ENCODE measurements at places on chromosomes 12 and 14.

DNA sequence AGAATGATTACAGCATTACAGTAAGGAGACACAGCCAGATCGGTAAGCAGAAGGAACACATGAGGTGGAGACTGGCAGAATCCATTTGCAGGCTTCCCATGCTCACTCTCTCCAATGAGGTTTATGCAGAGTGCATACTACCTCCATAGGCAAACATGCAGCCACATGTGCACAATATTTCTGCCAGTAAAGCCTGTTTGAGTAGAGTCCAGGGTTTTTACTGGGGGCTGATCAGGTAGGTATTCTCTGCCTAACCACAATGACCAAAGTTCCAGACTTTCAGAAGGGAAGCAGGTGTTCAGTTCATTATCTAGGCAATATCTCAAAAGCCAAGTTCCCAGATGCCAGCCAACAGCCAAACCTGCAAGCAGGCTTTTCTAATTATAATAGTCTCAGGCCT is 31.1 kb downstream of the INTS13 start:
- no peak for DNase-seq

- no peak for DNase-seq
Observed at GRCh38 chr14:51453869-51454268, 197.8 kb upstream of the FRMD6 start.

- DNase-seq = no peak
Observed at GRCh38 chr14:77659831-77660230, 43.4 kb upstream of the SPTLC2 start.

- DNase-seq = no peak
Observed at GRCh38 chr14:94288610-94289465, 4.2 kb downstream of the SERPINA10 start.

DNA sequence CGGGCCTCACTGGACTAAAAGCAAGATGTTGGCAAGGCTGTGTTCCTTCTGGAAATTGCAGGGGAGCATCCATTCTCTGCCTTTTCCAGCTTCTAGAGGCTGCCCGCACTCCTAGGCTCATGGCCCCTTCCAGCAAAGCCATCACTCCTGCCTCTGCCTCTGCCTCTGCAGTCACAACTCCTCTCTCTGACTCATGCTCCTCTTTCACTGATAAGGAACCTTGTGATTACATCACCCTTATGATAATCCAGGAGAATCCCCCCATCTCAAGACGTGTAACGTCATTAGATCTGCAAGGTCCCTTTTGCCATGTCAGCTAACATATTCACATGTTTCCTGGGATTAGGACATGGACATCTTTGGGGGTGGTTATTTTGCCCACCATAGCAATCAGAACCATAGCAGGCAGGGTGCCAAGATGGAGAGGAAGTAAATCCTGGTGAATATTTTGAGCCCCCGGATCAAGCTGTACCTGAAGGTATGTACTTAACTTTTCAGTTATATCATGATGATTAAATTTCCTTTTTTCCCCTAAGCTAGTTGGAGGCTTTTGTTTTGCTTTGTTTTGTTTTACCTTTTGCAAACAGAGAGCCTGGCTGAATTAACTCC is 123.6 kb downstream of the SCARB1 start:
- no peak for DNase-seq

- DNase-seq = no peak
Observed at GRCh38 chr12:132730353-132730752, 19.7 kb downstream of the PGAM5 start.

GRCh38 chr12:14283489-14284144 is 81.9 kb upstream of the ATF7IP start:
- DNase-seq = peak; percentile 77

DNA sequence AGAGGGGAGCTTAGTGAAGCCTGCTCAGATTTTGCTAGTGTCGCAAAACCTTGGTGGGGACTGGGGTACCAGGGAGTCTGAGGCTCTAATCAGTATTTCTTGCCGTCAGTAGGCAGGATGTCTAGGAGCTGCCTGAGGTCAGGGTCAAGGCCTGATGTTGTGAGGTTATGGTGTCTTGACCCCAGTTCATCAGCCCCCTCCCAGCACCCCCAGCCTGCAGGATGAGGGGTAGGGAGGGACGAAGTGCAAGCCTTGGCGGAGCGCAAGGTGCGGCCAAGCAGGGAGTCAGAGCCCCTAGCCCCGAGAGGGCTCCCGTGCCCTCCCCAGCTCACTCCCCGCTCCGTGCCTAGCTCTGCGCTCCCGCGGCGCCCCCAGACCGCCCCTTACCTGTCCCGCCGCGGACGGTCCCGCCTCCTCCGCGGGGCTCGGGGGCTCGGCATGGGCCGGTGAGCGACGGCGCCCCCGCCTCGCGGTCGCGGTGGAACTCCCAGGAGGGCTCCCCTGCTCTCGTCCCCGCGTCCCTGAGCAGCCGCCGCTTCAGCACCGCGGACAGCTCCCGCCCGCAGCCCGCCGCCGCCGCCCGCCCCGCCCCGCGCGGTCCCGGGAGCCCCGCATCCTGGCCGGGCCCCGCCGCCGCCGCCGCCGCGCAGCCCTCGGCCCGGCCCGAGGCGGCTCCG is 347 bp downstream of the SYNDIG1L start:
- DNase-seq = no peak

- peak; percentile 52 for DNase-seq
Observed at GRCh38 chr12:108854451-108855283, 2.7 kb downstream of the SSH1 start.

GRCh38 chr12:65594409-65594808 is 229.9 kb upstream of the HMGA2 start:
- DNase-seq = no peak

GRCh38 chr12:108198043-108198442 is 69.0 kb downstream of the WSCD2 start:
- DNase-seq = no peak

DNA sequence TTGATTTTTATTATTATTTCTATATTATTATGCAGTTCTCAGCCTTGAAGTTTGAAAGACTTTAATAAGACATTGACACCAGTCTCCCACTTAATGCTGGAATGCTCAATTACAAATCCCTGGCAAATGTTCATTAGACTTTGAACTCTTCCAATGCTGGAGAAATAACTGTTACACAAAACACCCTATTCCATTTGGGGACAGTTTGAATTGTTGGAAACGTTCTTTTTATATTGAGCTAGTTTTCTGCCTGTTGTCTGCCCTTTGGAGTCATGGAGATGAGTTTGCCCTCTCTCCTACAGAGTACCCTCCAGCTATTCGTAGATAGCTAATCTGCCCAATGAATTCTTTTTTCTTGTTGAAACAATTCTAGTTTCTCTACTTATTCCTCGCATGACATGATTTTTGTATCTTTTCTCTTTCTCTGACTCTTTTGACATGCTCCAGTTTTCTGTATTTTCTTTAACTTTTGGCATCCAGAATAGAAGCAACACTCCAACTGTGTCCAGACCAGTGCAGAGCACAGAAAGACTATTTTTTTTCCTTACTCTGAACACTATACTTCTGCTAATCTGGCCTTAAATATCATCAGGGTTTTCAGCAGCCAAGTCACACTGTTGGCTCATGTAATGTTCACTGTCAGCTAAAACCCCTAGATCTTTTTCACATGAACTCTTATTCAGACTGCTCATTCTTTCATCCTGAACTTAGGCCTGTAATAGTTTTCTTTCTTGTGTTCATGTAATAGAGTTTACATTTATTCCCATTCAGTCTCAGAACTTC is 379.3 kb downstream of the RAD51B start:
- no peak for DNase-seq

DNA sequence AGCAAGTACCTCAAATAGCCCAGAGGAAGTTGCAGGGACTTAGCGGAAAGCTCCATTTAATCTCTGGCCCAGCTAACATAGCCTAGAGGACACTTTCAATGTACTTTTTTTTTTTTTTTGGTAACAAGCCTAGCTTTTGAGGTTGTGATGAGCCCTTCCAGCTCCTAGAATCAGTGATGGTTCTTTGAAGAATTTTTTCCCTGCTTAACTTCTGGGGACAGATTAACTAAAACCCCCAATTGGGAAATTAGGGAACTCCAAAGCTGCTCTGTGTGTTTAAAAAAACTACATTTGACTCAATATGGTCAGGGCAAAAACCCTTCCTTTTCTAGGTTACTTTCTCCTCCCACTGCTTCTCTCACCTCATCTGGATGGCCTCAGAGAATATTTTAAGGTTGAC is 23.9 kb upstream of the ITGA5 start:
- no peak for DNase-seq

All from GM06990 (cell line).